ENCODE measurements at places on chromosomes 13 and 19.

- peak; percentile 56 for DNase-seq
Measured at GRCh38 chr13:23321535-23322241, 111.8 kb downstream of the SACS start.

- DNase-seq = no peak
Measured at GRCh38 chr13:112804374-112804773, 114.5 kb downstream of the ATP11A start.

- no peak for DNase-seq
Measured at GRCh38 chr13:41389580-41389979, 67.8 kb upstream of the RGCC start.

- no peak for DNase-seq
Measured at GRCh38 chr13:43838909-43839308, 40.6 kb downstream of the CCDC122 start.

DNA sequence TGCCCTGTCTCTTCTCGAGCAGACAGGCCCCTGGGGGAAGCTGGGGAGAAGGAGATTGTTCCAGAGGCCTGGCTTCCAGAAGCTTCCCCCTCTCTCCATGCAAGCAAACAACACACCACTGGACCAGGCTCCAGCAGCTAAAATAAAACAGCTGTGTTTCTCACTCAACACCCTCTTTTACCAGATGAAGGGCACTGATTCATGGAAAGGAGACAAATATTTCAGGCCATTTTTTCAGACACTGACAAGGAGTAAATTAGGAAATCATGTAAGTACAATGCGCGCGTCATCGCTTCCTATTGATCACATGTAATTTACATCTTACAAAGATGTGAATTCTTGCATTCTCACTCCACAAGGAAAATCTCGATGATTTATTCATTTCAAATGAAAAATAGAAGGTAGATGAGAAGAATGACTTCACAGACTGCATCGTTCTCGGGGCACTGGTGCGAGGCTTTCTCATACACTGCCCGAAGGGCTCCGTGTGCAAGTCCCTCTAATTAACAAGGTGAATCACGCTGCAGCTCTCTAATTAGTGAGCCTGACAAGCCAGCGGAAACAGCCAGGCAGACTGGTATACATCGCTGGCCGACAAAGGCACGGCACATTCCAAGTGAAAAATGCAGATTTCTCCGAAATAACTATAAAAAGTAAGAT lies 153.6 kb downstream of the KCTD15 start:
- DNase-seq = no peak

DNA sequence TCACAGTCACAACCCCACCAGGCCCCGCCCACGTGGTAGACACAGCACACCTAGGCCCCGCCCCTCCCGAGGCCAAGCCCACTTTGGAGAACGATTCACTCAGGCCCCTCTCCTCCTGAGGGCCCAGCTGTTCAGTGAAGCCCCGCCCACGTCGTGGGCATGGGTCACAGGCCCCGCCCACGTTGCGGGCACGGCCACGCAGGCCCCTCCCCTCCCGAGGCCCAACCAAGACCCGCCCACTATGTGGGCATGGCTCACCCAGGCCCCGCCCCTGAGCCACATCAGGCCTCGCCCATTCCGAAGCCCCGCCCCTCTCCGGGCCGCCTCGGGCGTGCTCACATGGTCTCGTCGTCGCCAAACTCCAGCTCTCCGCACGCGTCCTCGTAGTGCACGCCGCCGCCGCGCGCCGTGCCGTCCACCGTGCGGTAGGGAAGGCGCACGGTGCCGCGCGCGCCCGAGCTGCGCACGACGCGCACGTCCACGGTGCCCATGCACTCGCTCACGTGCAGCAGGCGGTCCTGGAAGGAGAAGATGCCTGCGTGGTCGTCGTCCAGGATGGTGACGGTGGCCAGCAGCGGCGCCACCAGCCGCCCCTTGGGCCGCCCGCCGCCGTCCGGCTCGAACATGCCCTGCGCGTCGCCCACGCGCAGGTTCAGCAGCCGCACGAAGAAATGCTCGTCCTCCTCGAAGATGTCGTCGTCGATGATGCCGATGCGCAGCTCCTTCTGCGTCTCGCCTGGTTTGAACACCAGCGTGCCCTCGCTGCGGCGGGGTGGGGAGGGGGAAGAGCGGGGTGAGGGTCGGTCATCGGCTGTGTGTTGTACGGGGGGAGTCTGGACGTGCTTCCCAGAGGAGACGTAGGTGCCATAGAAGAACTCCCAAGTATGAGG lies 24.0 kb downstream of the SLC8A2 start:
- peak; percentile 72 for DNase-seq
